RCC 7860 (cell line): ENCODE measurements at places on chromosomes 11 and 22.

DNA sequence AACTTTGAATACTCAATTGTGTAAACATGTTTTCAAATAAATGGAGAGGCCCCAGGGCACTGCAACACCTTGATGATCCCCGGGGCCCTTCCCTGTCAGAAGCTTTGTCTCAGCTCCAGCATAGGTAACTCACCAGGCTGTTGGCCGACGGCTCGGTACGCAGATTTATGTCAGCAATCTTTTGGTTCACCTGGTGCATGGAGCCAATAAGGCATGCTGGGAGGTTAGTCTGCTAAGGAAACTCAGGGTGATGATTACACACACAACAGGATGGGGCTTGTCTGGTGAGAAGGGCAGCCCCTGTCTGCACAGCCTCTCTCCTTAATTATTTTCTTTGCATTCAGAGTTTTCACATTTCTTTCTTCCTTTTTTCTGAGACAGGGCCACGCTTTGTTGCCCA, 10.8 kb downstream of the FAM227A start:
- DNase-seq = no peak

- DNase-seq = no peak
Measured at GRCh38 chr22:47119181-47119580, 356.7 kb downstream of the TBC1D22A start.

GRCh38 chr11:75453916-75454655, 21.1 kb upstream of the KLHL35 start:
- DNase-seq = no peak

GRCh38 chr11:112884012-112884767, 77.0 kb upstream of the NCAM1 start:
- no peak for DNase-seq

DNA sequence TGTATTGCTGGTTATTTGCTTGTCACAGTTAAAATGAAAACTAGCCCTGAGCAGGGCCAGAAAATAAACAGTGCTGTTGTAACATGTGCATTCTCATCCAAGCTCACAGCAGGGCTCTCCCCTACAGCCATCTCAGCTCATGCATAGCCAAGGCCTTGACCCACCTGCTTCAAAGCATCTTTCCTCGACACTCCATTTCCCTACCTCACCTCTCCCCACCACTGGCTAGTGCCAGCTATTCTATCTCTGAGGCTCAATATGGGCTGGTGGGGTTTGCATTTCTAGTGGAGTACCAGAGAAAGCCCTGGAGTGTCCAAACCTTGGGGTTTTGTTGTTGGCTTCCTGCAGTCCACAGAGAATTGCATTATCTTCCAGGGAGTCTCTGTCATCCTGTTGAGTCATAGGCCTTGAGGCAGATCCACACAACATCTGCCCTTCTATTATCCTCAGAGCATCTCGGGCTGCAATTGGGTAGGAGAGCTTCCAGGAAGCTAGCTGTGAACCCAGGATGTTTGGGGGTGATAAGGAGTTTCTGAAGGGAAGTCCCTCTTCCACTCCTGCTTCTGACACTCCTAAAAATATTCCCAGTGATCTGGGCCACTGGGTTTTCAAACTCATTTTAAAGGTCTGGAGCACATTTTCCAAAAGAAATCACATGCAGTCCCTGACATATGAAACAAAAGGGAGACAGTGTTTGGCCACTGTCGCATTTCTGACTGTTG, 36.1 kb upstream of the AMOTL1 start:
- DNase-seq = no peak

DNA sequence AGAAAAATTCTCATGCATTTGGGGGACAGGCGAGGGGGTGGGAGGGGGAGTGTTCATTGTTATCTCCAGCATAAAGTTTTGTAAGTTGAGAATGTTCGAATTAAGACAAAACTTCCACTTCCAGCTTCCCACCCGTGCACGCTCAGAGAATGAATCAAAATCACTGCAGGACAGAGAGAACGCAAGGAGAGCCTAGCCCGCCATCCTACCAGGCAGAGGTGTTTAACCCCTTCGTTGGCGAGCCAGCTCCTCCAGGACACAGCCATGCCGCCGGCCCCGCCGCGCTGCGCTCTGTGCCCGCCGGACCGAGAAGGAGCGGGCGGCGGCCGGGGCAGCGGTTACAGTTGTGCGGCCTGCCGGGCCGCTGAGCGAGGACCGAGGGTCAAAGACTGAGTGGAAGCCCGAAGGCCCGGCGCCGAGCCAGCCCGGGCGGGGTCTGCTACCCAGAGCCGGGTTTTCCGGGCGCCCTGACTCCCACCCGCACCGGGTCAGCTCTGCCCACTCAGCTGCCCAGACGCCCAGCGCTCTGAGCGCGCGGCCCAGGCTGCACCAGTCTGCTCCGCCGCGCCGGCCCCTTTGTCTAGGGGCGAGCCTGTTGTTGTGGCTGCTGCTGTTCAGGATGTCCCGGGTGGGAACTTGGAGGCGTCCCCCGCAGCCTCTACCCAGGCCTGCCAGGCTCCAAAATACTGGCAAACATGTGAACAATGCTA, at the start of gene NOX4:
Gene NOX4 (minus strand): TSS at position 395 of the 710 bp plus-strand sequence. CDS start 129 bp downstream, at position 266.
- no peak for DNase-seq

GRCh38 chr11:69205743-69206612, 50.2 kb downstream of the SMIM38 start:
- no peak for DNase-seq

GRCh38 chr11:125250318-125251213, 86.0 kb downstream of the PKNOX2 start:
- no peak for DNase-seq
